NCI-H510A treated with DMSO at 0.1 percent for 48 hours (cell line): ENCODE measurements at places on chromosomes 2 and 18.

DNA sequence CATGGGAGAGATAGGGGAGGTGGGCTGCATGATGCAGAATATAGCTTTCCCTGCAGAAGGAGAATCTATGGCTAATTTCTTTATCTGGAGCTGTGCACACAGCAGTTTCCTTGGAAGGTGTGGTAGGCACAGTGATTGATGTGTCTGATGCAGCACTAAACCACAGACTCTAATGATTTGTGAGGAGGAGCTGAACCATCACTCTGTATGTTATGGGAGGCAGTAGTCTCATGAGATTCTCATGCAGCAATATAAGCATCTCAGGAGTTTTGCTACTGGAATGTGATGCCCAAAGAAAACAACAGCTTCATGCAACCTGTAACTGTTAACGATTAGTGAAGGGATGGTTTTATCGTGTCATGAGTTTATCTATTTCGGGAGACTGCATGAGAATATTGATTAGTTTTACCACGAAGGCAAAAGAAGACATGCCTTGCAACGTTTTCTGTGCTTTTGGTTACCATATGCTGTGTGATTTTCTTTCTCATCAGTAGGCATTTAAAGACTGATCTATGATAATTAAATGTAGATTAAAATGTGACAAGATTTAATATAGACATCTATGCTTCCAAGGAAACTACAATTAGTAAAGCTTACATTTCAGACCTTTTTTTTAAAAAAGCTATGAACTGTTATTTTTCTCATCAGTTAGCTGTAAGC is 286.8 kb downstream of the ARL6IP6 start:
- DNase-seq = no peak

DNA sequence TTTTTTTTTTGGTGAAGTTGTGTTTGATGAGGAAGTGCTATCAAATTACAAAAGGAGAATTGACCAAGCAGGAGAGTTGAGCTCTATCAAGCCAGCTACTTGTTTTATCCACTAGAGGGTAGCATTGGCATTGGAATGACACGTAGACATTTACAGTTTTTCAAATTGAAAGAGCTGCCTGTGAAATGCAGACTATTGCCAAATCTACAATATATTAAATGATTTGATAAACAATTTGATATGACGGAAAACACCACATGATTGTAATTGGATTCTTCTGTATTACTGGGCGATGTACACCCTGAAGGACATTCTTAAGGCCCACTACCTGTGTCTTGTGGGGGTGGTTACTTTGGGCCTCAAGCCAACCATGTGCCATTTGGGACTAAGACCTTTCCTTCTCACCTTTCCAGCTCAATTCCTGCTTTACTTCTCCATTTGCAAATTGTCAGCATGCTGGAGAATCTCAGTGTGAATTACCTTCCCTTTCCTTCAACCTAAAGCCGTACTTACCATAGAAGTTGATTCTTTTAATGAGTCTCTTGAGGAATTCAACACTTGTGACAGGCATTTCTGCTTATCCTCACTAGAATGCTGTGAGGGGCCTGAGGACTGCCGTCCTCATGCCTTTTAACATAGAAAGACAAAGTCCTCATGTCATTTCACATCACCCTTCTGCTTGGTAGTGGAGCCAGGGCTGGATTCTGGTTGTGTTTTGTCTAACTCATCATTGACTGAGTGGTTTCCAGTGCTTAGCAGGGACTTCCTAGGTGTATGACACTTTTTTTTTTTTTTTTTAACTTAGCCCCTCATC is 134.8 kb upstream of the THUMPD2 start:
- DNase-seq = peak; percentile 74

- DNase-seq = no peak
Observed at GRCh38 chr2:196404276-196404675, 232.9 kb upstream of the STK17B start.

GRCh38 chr18:62420151-62420512 is 95.0 kb downstream of the TNFRSF11A start:
- DNase-seq = no peak

DNA sequence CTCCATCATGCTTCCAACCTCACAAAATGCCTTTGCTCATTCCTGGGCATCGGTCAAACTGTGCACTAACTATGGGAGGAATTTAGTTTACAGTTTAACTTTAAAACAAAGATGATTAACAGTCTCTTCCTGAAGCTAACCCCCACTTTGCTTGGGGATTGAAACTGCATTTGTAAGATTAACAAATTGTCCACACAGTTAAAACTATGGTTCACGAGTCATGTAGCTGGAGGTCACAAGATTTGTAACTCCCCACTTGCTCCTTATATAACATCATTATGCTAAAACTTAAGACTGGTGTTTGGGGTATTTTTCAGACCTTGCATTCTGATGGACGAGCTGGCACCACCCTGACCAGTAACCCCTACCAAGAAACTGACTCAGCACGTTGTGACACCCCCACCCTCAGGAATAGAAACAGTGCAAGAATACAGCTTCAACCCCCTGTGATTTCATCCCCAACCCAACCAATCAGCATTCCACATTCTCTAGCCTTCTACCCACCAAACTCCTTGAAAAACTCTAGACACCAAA is 252.3 kb downstream of the MBD5 start:
- no peak for DNase-seq

- peak; percentile 74 for DNase-seq
Observed at GRCh38 chr2:105235388-105236059, 6.0 kb upstream of the GPR45 start.

GRCh38 chr18:21383031-21383430 is 141.0 kb downstream of the GREB1L start:
- no peak for DNase-seq

- no peak for DNase-seq
Observed at GRCh38 chr2:37767959-37768925, 96.8 kb upstream of the CDC42EP3 start.

GRCh38 chr2:47490406-47490805 is 87.5 kb downstream of the MSH2 start:
- no peak for DNase-seq

GRCh38 chr2:1648241-1649102 is 95.8 kb downstream of the PXDN start:
- DNase-seq = no peak

DNA sequence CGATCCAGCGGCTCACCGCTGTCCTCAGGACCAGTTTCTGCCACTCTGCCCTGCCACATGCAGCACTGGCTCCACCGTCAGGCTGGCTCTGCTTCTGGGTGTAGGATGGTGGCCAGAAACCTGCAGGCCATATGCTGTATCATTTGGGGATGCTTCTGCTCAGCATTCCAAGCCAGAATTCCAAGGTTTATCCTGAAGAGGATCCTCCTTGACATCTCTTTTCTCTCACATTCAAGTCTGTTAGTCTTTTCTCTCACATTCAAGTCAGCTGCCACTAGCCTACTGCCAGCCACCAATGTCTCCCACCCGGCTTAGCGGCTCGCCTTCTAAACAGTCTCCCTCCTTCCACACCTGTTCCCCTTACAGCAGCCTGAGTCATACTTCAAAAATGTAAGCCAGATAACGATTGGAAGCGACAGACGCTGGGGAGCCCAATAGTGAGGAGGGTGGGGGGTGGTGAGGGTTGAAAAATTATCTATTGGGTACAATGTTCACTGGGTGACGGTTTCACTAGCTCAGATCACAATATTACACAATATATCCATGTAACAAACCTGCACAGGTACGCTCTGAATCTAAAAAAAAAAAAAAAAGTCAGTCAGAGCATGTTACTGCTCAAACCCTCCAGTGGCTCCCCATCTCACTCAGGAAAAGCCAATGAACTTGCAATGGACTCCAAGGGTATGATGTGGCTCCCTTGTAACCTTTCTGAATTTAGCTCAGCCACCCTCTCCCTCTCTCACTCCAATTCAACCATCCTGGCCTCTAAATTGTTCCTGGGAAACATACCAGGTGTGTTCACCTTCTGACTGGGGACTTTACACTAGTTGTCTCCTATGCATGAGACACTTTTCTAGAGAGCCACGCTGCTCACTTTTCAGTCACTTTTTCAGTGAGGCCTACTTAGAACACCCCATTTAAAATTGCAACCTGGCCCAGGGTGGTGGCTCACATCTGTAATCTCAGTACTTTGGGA is 38.8 kb upstream of the SP3 start:
- no peak for DNase-seq
